NCI-H2171 (cell line): ENCODE measurements at places on chromosomes 5 and 9.
A peak's percentile ranks its signal among the peaks of the same experiment; 100 is the strongest.

- DNase-seq, result no peak
Observed at GRCh38 chr5:122366501-122366900, 54.5 kb downstream of the SNCAIP start.

DNA sequence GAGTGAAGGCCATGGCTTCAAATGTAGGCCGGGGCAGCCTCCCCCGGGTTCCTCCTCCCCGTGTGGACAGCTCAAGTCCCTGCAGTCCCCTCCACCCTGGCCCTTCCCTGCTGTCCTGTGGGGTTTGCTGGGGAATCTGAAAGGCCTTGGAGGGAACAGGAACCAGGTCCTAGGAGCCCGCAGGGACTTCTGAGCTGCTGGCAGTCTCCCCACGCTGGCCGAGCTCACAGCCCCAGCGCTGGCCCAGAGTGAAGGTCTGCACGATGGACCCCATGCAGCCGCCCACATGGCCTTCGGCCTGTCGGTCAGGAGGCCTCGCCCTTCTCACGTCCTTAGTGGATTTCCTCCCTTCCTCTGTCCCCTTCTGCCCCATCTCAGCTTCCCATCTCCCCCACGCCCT is 25.7 kb upstream of the NOTCH1 start:
- no peak for DNase-seq

GRCh38 chr5:15948190-15948589 is 231.4 kb downstream of the MARCHF11 start:
- DNase-seq, result no peak

GRCh38 chr9:2907411-2907810 is 63.5 kb upstream of the PUM3 start:
- DNase-seq, result no peak

DNA sequence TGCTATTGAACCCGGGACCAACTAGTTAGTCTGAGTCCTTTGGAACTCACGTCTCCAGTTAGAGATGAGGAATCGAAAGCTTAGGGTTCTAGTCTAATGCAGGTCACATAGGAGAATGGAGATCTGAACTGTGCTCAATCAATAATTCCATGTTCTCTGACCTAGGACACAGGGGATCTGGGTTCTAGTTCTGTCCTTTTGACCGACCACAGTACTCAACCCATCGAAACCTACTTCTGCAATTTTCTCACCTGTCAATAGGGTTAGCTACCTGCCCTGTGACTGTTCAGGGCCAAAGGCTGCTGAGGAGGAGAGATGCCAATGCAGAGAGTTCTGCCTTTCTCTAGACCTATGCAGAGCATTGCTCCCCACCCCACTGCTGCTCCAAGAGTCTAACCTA is 187.7 kb downstream of the CDK5RAP2 start:
- no peak for DNase-seq

DNA sequence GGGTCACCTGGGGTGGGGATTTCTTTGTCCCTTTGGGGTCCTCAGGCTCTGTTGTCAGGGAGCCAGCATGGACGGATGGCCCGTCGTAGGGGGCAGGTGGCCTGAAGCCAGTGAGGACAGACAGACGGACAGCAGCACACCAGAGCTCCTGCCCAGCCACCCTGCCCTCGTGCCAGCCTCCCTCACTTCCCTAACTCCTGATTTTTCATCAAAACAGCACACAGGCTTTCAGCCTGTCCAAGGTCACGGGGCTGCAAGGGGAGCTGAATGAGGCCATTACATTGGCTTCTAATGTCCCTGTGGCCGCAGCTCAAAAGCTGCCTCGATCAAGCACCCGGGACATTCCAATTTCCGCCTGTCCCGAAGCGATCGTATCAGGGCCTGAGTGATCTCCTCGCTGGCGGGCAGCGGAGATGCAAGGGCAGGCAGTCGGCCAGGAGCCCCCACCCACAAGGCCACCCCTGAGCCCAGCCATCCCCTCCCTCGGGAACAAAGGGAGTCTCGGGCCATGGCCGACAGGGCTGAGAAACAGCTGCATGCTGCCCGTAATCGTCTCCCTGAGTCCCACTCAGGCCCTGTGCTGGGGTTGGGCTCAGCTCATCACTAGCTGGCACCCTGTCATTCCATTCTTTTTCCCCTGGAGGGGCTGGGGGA is 50.5 kb upstream of the RNU6ATAC start:
- no peak for DNase-seq

- DNase-seq, result no peak
Observed at GRCh38 chr5:56420323-56420722, 187.2 kb upstream of the ANKRD55 start.

DNA sequence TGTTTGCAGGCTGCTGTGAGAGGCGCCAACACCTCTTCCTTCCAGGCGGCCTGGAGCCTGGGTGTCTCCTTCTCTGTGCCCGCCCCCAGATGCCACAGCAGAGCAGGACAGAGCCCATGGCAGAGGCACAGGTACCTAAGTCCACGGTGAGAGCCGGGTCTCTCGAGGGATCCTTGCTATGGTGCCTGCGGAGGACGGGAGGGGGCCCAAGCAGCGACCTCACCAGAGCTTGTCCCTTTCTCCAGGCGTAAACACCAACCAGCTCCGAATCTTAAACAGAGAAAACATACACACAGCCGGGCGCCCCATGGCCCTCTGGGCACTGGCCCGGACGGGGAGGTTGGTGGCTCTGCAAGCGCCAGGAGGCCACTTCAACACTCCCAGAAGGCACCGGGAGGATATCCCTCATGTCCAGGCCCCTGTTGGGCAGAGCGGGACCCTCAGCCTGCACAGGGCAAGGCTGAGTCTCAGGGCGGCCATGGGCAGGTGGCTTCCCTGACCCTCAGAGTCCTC is 11.8 kb downstream of the CCDC187 start:
- DNase-seq, result no peak

GRCh38 chr9:122912671-122912963 is 506 bp downstream of the ZBTB6 start:
- no peak for DNase-seq

- no peak for DNase-seq
Observed at GRCh38 chr5:58462623-58463230, 2.8 kb upstream of the PLK2 start.

GRCh38 chr5:55173687-55174230 is 782 bp upstream of the CDC20B start:
- peak; percentile 71 for DNase-seq

GRCh38 chr5:33143405-33144123 is 297.2 kb upstream of the TARS1 start:
- DNase-seq, result no peak

DNA sequence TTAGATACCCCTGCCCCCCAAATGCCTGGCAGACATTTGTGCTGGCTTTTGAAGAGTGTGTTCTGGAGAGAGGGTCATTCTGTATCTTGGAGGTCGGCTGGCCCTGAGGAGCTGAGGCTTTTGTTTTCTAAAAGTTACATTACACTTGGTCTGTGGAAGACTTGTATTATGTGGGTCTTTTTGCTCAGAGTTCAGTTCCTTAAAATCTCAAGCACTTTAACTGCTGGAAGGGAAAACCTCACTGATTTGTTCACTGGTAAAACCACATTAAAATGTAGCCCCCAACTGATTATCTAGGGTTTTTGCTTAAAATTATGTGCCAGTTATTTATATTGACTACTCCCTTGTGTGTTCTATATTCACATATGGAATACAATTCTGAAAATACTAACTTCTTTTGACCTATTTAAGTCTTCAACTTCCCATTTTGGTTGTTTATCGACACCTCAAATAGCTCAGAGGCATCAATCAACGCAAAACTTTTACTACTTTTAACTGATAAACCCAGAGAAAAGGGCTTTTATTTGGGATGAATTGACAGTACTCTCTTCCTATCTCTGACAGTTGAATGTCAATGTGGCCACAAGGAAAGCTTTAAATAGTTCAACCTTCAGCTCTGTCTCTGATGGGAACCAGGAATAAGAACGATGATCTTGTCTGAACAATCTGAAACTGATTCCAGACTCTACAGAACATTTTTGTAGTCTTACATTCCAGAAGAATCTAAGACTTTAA is 54.0 kb upstream of the MAP3K1 start:
- DNase-seq, result no peak

- no peak for DNase-seq
Observed at GRCh38 chr5:56440871-56441740, 208.0 kb upstream of the ANKRD55 start.

DNA sequence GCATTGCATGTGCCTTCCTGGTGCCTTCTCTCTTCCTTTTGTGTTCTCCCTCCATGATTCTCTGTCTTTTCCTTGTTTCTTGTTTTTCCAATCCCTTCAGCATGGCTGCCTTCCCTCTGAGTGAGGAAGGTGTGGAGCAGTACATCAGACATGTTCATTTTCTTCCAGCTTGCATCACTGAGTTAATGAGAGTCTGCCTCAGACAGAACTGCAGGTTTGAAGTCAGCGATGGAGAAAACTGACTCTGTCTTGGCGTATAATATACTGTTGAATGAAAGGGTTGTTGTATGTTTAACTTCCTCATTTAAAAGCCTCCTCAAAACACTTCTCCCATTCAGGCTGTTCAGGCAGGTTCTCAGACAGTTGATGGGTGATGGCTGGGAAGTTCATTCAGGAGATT is 129.3 kb downstream of the KDM4C start:
- no peak for DNase-seq

GRCh38 chr5:112479418-112479817 is 60.3 kb upstream of the EPB41L4A start:
- no peak for DNase-seq

DNA sequence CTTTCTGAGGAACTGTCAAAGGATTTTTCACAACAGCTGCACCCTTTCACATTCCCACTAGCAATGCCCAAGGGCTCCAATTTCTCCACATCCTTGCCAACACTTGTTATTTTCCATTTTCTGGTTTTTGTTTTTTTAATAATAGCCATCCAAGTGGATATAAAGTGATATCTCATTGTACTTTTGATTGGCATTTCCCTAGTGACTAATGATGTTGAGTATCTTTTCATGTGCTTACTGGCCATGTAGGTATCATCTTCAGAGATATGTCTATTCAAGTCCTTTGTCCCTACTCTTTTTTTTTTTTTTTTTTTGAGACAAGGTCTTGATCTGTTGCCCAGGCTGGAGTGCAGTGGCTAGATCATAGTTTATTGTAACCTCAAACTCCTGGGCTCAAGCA is 115.8 kb upstream of the HAND1 start:
- no peak for DNase-seq

DNA sequence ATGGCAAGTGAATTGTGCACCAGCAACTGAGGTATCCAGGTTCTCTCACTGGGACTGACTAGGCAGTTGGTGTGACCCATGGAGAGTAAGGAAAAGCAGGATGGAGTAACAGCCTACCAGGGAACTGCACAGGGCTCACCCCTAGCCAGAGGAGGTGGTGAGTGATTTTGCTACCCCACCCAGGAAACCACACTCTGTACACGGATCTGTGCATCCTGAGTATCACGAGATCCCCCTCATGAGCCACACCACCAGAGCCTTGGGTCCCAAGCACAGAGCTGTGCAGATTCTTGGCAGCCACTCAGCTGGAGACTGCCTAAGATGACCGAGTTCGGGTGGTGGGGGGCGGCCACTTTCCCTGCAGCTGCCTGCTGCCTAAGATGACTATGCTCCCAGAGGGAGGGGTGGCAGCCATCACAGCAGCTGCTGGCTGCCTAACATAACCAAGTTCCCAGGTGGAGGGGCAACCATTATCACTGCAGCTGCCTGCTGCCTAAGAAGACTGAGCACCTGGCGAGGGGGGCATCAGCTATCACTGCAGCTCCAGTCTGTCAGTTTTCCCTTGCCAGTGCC is 48.4 kb upstream of the EFNA5 start:
- DNase-seq, result peak; percentile 23

DNA sequence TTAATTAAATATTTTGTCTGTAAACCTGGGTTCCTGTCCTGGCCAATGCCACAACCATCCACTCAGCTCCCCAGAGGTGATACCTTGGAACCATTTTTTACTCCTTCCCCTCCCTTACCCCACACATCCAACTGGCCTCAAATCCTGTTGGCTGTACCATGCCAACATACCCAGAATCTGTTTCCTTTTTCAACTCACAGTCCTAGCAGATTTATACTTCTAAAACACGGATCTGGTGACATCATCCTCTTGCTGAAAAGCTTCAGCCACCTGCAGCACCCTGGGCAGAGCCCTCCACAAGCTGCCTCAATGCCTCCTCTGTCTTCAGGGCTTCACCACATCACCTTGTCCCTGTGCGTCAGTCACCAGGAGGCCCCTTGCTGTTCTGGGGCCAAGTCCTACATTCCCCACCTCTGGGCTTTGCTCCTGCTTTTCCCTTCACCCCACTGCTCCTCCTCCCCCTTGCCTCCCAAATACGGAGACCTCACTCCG is 14.9 kb downstream of the SEMA6A start:
- no peak for DNase-seq

- no peak for DNase-seq
Observed at GRCh38 chr9:123149067-123149466, 115.6 kb downstream of the GPR21 start.

DNA sequence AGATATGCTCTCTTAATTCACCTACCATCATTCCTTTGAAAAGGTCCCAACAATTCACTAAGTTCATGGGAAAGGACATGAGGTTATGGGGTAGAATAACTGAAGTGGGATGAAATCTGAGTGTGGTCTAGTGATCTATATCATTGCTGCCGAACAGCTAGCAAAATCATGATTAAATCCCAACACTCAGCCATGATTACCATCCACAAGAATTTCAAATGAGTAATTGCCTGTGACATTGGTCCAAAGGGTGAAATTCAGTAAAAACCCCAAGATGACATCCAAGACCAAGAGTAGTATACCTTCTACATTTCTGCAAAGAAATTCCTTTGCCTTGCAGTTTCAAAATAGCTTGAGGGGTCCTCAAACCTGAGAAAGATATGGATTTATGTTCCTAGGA is 225.6 kb downstream of the SPOCK1 start:
- DNase-seq, result no peak

- no peak for DNase-seq
Observed at GRCh38 chr9:123828449-123828848, 101.5 kb downstream of the DENND1A start.

- DNase-seq, result no peak
Observed at GRCh38 chr5:89292487-89292886, 409.5 kb upstream of the MEF2C start.

DNA sequence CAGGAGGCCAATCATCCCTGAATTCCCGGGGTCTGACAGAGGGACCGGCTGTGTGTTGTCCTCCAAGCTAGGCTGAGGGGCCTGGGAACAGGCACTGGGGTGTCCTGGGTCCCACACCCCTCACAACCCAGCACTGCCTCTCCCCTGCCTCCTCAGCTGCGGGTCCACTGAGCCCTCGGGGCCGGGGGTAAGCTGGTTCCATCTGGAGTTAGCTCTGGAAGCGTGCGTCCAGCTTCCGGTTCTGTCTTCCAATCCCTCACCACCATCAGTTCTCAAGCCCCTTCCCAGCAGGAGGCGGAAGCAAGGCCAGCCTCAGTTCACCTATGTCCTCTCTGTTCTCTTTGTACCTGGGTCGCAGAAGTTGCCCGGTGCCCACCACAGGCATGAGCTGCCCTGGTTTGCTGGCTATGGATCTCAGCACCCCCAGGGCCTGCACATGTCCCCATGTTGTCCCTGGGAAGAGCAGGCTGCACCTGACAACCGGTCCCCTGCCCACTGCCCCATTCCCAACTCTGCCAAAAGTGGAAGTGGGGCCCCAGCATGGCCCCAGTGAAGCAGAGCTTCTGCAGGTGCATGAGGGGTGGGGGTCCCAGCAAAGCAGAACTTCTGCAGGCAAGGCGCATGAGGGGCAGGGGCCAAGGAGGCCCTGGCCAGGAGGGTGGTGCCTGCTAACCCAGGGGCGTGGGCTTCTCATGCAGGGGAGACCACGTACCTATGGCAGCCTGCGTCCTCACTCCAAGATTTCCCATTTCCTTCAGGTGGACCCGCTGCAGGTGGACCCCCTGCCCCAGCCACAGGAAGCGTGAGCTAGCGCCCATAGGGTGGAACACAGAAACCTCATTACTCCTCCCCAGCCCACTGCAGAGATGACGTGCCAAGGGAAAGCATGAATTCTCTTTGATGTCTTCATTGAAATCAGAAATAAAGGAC is 111.9 kb downstream of the ZNF354C start:
- DNase-seq, result no peak
